Stimulated activated CD8-positive, alpha-beta memory T cell treated with anti-CD3 and anti-CD28 coated beads, Interleukin-7, amount 100 ng/mL, for 1 hour (primary cell): ENCODE measurements at places on chromosomes 7 and 10.

- no peak for DNase-seq
Observed at GRCh38 chr10:1193561-1193960, 137.4 kb downstream of the WDR37 start.

GRCh38 chr7:17036584-17036983 lies 154.8 kb upstream of the AGR3 start:
- DNase-seq = no peak

- no peak for DNase-seq
Observed at GRCh38 chr10:48639632-48640031, 34.8 kb upstream of the ARHGAP22 start.

GRCh38 chr10:11266426-11266825 lies 248.8 kb downstream of the CELF2 start:
- no peak for DNase-seq

DNA sequence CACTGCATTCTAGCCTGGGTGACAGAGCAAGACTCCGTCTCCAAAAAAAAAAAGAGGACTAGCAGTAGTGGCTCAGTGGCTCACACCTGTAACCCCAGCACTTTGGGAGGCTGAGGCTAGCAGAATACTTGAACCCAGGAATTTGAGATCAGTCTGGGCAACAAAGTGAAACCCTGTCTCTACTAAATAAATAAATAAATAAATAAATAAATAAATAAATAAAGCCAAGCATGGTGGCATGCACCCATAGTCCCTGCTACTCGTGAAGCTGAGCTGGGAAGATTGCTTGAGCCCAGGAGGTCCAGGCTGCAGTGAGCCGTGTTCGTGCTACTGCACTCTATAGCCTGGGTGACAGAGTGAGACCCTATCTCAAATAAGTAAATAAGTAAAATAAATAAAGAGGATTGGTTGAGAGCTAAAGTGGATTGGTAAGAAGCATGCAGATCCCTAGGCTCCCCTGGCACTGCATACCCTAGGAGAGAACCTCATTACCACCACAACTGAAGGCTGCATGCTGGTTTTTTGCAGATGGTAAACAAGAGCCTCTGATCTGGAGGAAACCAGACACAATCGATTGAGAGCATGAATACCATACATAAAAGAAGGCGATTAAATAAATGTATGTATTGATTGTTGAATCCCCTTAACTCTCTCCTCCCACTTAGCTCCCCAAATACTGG lies 163.2 kb downstream of the REEP3 start:
- DNase-seq = no peak

- no peak for DNase-seq
Observed at GRCh38 chr10:7563770-7564169, 103.0 kb downstream of the ITIH5 start.

DNA sequence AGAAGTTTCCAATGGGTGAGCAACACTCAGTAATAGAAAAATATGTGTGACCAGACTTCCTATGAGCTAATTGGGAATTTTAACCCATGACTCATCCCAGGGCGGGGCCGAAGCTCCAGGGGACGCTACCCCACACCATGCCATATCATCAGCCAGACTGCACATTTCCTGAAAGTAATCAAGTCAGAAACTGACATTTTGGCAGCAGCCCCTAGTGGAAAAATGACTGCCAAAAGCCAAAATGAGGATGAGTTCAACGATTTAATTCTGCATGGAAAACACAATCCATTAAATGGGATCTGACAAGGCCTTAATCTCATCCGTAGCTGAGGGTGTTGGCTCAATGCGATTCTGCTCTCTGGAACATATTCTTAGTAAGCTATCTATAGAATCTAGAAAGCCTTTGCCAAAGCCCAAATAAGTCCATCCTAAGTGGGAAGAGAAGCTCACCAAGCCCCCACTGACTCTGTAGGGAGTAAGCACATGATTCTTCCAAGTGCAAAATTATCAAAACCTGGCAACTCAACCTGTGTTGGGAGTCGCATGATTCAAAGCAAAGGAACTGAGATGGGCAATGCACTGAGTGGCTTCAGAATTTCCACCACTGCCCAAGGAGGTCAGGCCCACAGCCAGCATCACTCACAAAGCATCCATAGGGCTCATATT lies 93.1 kb upstream of the PDE1C start:
- DNase-seq = no peak

GRCh38 chr10:55495555-55495954 lies 694.5 kb upstream of the PCDH15 start:
- no peak for DNase-seq

GRCh38 chr10:15856328-15857015 lies 3.8 kb downstream of the MINDY3 start:
- no peak for DNase-seq

DNA sequence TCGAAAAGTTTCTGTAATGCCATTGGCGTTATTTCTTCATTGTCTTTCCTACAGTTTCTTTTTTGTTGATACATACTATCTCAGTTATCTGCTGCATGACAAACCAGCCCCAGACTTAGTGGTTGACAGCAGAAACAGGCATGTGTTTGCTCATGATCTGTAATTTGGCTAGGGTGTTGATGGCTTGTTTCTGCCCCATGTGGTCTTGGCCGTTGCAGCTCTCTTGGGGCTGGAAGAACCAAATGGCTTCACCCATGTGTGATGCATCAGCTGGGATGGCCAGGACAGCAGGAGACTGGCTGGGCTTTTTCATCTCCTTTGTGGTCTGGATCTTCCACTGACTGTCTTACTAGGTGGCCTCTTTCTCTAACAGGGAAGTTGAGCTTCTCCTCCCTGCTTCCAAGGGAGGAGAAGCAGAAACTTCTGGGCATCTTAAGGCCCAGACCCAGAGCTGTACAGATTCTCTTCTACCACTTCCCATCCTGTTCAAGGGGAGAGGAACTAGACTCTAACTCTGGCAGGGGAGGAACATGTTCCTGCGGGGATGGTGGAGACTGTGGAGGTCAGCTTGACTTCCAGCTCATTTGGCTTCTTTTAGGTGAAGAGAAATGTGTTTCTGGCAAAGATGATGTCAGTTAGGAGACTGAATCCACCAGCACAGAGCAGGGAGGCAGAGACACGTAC lies 89.3 kb downstream of the FANK1 start:
- DNase-seq = no peak
